Activated effector memory CD4-positive, alpha-beta T cell treated with Interleukin-2 at 50 U/mL for 16 hours (primary cell): ENCODE measurements at places on chromosomes 4 and X.

GRCh38 chr4:48324281-48324680 lies 17.0 kb upstream of the SLAIN2 start:
- DNase-seq: no peak

DNA sequence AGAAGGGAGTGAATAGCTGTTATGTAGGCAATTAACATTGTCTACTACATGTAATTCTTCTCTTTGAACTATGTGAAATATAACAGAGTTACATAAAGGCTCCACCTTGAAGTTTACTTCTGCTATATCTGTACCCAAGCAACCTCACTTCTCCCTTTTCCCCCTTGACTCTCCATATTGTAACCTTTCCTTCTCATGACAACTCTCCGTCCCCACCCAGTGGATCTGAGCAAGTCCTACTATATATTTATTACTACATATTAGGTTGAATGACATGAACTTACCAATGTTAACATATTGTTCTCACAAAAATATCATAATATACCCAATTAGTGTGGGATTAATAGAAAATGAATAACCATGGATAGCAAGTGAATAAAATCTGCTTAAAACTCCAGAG lies 93.2 kb upstream of the ATP8A1 start:
- no peak for DNase-seq

GRCh38 chr4:39026096-39026495 lies 6.1 kb downstream of the TMEM156 start:
- DNase-seq: no peak

DNA sequence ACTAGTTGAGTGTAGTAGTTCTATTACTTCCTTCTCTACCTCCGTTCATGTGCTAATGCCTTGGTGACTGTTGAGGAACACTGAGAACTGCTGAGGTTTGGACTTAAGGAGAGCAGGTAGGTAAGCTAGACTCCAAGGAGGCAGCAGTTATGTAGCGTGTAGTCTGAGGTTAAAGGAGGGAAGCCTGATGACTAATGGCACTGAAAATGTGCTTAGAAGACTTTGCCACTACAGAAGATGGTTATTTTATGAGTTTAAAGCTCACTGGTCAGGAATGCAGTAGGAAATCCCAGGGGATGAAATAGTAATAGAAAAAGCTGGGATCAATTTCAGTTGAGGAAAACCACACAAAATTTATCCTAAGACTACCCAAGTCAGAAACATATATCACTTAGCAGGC lies 1077.3 kb downstream of the RAPGEF2 start:
- no peak for DNase-seq

DNA sequence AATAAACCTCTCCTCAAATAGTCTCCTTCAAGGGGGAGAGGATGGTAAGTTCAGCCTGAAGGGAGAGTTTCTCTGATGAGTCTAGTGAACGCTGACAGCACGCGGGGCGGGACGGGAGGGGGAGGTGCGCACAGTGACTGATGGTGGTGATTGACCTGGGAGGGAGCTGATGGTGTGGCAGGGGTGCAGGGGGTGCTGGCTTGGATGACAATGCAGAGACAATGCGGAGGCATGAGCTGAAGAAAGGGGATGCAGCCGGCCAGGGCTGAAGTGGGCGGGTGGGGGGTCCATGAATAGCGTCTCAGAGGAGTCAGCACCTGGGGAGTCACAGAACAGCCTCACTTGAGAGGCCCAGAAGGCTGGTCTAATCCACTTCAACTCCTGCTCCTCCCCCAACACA lies 142.5 kb upstream of the PJA1 start:
- DNase-seq: no peak

GRCh38 chrX:71111921-71112431 lies 599 bp upstream of the IL2RG start:
- no peak for DNase-seq

GRCh38 chr4:95250544-95251137 lies 298.1 kb downstream of the UNC5C start:
- no peak for DNase-seq

GRCh38 chr4:76804096-76804495 lies 93.8 kb downstream of the SOWAHB start:
- DNase-seq: no peak

GRCh38 chr4:14835288-14835687 lies 167.0 kb upstream of the CPEB2 start:
- DNase-seq: no peak

DNA sequence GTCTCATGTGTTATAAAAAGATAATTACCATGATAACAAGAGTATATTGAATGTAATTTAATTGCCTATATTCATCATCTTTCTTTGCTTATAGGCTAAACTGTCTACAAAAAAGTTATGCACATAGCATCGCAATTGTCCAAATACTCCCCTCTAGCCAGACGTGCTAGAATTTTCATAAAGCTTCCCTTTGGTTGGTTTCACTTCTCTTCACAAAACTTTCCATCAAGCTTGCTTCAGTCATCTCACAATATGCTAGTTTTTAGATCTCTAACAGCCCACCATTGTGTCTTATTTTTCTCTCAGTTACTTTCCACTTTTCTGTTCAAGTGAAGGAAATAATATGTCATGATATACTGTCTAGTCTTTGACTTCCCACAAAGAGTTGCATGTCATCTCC lies 448.3 kb upstream of the SPANXN1 start:
- no peak for DNase-seq

DNA sequence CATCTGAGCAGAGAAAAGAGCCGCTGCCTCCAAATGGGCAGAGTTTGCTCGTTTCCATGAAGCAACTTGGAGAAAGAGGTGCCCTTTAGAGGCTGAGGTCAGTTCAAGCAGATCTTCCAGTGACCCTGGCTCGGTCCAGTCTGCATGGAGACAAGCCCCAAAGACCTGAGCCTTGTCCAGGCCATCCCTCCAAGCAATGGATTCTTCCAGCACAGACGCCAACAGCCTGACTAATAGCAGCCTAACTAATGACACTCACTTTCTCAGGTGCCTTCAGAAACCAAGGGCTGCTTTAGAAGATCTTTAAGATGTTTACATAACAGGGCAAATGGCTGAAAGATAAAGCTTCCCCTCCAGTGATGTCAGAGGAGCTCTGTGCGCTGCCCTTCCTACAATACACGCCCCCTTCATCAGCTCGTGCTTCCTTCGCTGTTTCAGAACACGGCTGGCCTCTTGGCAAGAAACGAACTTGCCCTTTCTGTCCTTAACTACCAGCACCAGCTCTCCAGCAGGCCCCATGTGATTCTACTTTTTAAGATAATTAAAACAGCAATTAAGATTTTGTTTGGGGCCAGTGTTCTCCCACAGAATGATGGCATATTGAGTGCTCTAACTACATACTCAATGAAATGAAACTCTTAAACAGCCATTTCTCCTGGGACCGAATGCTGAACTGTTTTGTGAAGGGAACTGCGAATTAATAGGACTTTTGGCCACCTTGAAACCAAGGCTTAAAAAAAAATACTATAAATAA lies 119.0 kb downstream of the GPR143 start:
- DNase-seq: no peak
